K562 (cell line): ENCODE measurements at places on chromosomes 13 and 19. TPM values are rescaled to one million over a fixed set of nuclear protein-coding genes. Genes with fewer than 3 reads are reported as not detected.

FFAR1 gene
- not detected in 2 replicates for total RNA-seq

- no peak overlapping the region for H3K27ac ChIP-seq
- no peak overlapping the region for H3K4me3 ChIP-seq
- no peaks in the 10 kb centered on the region for H3K4me1 ChIP-seq
- no peaks in the 10 kb centered on the region for H3K36me3 ChIP-seq
These were observed 767.7 kb downstream of the LIG4 start for GRCh38 chr13:107447591-107447990.

ZNF177 gene
- total RNA-seq, result 0.45 and 0.82 TPM in 2 replicates

ADM5 gene
- 5.4 and 7.0 TPM in 2 replicates for total RNA-seq

- no peaks in the 10 kb centered on the region for H3K4me1 ChIP-seq
- H3K4me3 ChIP-seq, result no peak overlapping the region
- no peaks in the 10 kb centered on the region for H3K36me3 ChIP-seq
- no peaks in the 10 kb centered on the region for H3K27me3 ChIP-seq
These were observed 241.4 kb downstream of the ENOX1 start for GRCh38 chr13:43545317-43545874.

RNF17 gene
- total RNA-seq, result 0.45 and 0.58 TPM in 2 replicates

DNA sequence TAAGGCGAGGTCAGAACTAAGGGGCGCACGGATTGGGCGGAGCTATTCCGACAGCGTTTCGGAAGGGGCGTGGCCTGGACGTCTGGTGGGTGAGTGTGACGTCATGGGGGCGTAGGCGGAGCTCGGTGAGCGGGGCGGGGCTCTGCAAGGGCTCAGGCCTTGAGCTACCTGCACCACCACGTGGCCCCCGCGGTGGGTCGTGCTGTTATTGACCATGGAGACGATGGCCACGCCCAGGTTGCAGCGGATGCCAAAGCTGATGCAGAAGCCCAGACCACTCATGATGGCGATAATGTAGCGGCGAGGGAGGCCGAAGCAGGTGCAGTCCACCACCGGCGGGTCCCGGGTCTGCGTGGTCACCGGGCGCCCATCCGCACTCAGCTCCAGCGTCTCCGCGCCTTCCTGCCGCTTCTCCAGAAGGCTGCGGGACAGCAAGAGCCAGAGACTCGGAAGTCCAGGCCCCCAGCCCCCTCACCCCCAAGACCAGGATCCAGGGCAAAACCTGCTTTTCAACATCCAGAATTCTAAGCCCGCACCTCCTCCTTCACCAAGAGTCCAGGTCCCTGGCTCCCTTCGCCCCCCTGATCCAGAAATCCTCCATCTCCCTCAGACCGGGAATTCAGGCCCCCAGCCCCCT lies 4.8 kb downstream of the SLC17A7 start:
- H3K4me1 ChIP-seq, result peaks cover 29% of the 10 kb centered on the region; the same call in 2 of the 3 replicates
- H3K27me3 ChIP-seq, result peaks cover 19% of the 10 kb centered on the region
- peak overlapping the region; percentile 22 for H3K4me3 ChIP-seq
- H3K27ac ChIP-seq, result peak overlapping the region; percentile 60
- H3K36me3 ChIP-seq, result no peaks in the 10 kb centered on the region

IZUMO4 gene
- 1.6 TPM in 2 replicates for total RNA-seq

OR7G1 gene
- not detected in 2 replicates for total RNA-seq
